ENCODE measurements at places on chromosomes 5 and 9.

GRCh38 chr5:114412510-114413171 is 50.8 kb downstream of the KCNN2 start:
- DNase-seq: no peak

DNA sequence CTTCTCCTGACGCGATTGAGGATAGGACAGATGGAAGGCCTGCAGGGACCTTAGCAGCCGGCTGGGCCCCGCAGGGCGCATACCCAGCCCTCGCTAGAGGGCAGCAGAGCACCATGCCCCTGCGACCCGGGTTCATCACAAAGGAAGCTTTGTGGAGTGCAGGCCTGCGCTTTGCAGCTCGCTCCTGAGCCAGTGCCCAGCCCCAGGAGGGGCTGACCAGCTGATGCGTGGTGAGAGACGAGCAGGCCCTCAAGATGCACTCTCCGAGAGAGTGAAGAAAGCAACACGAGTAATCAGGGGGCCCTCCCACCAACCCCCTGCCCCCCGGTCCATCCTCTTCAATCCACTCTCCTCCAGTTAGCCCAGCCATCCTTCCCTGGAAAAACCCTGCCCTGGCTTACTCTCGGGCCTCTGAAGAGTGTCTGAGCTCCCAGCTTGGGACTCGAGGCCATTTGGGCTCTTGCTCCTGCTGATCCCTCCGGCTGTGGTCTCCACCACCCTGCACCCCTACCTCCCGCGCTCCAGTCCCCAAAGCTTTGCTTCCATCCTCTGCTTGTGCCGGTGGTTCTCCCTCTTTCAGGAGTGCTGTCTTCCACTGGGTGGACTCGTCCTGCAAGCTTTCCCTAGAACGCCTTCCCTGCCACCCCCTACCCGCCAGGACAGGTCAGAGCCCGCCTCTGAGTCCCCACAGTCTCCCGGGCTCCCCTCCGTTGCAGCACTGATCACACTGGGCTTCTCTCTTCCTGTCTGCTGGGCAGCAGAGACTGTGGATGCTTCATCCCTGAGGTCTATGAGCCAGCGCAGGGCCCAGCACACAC is 9.1 kb upstream of the KIF12 start:
- peak; percentile 82 for DNase-seq

GRCh38 chr9:72588336-72588735 is 66.9 kb downstream of the TMC1 start:
- no peak for DNase-seq

GRCh38 chr9:94827584-94828304 is 101.2 kb downstream of the AOPEP start:
- DNase-seq: peak; percentile 47

DNA sequence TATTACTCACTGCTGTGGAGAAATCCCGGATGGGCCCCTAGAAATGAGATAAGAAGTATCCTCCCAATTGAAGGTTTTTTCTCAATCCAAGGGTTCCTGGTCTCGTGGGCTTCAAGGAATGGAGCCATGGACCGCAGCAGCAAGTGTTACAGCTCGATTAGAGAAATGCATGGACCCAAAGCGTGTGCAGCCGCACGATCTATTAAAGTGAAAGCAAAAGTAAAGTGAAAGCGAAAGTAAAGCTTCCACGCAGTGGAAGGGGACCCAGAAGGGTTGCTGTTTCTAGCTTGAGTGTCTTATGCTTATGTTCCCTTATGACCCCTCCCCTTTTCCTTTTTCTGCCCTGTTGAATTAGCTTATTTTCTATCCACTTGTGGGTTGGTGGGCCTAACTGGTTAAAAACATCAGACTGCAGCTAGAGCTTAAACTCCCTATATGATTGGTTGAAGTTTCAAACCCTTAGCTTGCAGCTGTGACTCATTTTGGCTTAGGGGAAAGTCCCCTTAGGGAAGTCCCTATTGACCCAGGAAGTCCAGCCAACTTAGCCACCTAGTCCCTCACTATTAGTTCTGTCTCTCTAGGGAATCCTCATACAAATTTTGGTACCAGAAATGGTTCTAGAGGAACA is 1111.8 kb downstream of the TAF11L14 start:
- no peak for DNase-seq

DNA sequence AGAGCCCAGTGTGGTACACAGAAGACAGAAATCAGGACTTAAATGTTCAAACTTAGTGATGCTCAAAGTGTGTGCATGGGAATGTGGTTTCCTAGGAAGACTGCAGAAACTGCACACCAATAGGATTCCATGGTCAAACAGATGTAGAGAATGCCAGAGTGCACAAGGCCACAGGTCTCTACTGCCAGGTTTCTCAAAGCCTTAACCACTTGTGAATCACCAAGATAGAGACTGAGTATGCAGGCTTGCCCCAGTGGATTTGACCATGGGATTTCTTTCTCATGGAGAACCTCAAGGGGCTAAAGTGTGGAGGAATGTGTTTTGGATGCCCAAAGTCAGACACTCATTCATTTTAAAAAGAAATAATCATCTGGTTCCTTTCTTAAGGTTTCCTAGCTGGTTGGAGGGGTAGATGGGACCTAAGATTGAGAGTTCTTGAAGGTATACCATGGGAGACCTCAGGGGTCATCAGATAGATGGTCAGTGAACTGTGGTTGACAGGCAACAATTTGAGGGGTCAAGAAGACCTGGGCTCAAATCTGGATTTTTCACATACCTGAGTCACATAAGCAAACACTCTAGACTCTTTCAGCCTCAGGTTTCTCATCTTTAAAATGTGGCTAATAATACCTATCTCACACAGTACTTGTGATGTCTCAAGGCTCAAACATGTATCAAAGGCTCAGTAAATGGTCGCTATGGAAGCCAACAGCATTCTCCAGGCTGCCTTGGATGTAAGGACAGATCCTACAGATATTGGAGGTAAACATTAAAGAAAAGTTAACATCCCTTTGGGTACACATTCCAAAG is 81.1 kb downstream of the BOD1 start:
- DNase-seq: no peak

GRCh38 chr9:129320575-129321285 is 142.7 kb upstream of the IER5L start:
- peak; percentile 80 for DNase-seq

DNA sequence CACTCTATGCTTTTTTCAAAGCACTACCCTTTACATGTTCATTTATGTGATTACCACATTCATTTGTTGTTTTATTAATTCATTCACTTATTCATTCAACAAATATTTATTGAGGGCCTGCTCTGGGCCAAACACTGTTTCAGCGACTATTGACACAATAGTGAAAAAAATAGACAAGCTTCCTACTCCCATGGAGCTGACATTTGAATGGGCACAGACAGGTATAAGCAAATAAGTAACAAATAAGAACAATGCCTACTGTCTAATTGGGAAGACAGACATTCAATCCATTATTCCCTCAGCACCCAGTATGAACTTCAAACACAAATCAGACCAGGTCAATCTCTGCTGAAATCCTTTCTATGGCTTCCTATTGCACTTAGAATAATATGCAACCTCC is 156.9 kb upstream of the NR3C1 start:
- no peak for DNase-seq

GRCh38 chr9:34036625-34037024 is 12.1 kb downstream of the UBAP2 start:
- no peak for DNase-seq

DNA sequence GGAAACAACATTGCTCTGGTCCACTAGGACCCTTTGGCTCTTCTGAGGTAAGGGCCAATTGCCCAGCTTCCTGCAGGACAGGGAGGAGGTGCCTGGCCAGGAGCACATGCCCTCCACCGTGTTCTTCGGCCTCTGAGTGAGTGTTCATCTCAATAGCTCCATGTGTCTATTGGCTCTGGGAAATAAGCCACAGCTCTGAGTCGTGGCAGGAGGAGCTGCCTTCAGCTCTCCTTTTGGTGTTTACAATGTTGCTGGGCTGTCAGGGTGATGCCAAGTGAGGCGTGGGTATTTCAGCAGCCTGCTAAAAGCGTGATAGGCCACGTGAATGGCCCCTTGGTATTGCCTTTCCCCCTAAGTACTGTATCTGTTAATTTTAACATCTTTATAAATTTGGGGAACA is 26.6 kb downstream of the GADD45G start:
- no peak for DNase-seq

GRCh38 chr5:172816925-172817562 is 17.0 kb upstream of the ERGIC1 start:
- DNase-seq: peak; percentile 26

- no peak for DNase-seq
Observed at GRCh38 chr9:129401623-129402370, 219.1 kb downstream of the C9orf50 start.

- DNase-seq: no peak
Observed at GRCh38 chr9:123484130-123484529, 128.1 kb downstream of the CRB2 start.

DNA sequence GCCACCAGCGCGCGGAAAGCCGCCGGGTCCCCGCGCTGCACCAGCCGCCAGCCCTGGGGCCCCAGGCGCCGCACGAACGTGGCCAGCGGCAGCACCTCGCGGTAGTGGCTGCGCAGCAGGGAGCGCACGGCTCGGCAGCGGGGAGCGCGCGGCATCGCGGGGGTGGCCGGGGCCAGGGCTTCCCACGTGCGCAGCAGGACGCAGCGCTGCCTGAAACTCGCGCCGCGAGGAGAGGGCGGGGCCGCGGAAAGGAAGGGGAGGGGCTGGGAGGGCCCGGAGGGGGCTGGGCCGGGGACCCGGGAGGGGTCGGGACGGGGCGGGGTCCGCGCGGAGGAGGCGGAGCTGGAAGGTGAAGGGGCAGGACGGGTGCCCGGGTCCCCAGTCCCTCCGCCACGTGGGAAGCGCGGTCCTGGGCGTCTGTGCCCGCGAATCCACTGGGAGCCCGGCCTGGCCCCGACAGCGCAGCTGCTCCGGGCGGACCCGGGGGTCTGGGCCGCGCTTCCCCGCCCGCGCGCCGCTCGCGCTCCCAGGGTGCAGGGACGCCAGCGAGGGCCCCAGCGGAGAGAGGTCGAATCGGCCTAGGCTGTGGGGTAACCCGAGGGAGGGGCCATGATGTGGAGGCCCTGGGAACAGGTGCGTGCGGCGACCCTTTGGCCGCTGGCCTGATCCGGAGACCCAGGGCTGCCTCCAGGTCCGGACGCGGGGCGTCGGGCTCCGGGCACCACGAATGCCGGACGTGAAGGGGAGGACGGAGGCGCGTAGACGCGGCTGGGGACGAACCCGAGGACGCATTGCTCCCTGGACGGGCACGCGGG is at the start of gene TERT:
Gene TERT (minus strand): TSS at position 234 of the 815 bp plus-strand sequence. CDS start 79 bp downstream, at position 155.
- peak; percentile 69 for DNase-seq

DNA sequence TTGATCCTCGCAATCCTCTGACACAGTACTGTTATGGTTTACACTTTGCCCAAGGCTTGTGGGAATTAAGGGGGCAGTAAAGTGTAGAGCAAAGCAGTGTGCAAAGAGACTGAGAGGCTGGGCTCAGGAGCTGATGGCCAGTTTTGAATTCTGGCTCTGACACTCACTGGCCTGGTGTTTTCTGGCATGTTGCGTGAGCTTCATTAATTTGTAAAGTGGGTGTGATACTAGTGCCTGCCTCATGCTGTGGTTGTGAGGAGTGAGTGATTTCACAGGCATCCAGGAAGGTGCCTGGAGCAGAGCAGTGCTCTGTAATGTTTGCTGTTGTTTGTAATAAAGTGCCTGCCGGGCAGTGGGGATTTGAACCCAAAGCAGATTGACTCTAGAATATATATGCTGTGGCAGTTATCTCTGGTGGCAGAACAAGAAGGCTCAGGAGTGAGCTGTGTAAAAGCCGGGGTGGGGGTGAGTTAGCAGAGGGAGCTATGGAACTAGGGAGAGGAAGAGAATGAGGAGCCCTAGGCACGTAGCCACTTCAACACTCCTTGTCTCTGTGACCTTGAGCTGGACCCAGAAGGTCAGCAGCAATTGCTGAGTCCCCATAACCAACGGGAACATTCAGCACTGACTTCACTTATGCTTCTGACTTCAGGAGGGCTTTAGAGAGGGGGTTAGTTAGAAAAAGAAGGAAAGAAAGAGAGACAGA is 108.5 kb downstream of the DOCK2 start:
- DNase-seq: no peak

GRCh38 chr5:143046314-143046713 is 276.1 kb downstream of the ARHGAP26 start:
- no peak for DNase-seq

DNA sequence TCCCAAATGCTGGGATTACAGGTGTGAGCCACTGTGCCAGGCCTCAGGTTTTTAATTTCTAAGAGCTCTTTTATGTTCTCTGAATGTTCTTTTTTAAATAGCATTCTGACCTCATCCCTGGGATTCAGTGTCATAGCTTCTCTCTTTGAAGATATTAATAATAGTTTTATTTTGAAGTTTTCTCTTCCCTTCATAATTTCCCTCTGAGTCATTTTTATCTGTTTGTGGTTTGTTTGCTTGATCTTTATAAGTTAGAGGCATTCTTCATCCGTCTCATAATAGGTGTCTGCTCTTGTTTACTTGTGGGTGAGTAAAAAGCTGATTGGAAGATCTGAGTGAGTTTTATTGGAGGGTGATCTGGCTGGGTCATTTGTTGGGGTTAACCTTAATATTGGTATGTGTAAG is 12.5 kb upstream of the MAMDC2 start:
- DNase-seq: no peak

- DNase-seq: no peak
Observed at GRCh38 chr5:9924614-9925013, 294.5 kb upstream of the TAS2R1 start.

DNA sequence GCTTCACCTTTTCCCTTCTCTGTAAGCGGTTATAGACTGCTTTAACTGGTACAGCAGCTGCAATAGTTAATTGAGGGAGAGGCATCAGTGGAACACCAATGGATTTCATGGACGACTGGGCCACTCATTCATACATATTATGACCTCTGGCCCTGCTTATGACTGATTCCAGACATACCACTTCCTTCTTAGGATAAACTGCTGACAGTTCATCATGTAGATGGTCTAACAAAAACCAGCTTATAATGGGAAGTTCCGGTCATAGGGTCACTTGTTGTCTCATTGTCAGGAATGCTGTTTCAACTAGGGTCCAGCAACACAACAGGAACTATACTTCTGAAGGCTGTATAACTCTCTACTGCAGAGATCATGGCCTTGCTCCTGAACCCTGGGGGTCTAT is 265.2 kb upstream of the RASA1 start:
- DNase-seq: no peak

DNA sequence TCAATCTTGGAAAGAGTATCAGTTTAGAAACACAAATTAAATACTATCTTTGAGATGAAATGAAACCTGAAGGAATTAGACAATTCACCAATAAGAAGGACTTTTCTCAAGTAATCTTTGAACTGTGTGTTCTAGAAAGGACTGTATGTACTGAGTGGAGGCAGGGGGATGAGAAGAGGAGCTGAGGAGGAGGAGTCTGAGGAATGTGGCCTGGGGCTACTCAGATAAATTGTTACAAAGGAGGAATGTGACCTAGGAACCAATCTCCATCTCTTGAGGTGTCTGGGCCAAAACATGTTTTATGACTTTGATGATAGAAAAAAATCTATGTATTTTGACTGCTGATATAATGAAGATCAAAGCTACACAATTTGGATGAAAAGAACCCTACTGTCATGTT is 124.3 kb upstream of the ANKRD55 start:
- no peak for DNase-seq

DNA sequence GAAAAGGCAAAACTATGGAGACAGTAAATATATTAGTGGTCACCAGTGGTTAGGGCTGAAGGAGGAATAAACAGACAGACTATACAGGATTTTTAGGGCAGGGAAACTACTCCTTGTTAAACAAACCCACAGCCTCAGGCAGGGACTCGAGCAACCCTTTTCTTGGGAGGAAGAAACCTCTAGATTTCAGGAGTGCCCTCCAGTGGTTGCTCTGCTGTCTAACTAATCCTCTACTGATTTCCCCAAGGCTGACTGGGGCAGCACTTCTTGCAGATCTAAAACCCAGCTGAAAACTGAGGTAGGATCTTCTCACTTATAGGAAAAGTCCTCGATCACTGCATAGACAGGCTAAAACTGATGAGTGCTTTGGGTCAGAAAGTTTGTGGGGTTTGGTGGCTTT is 176.8 kb downstream of the ISOC1 start:
- peak; percentile 19 for DNase-seq
